Vagina (tissue), 2 donors: ENCODE measurements at places on chromosomes 16 and 17.

DNA sequence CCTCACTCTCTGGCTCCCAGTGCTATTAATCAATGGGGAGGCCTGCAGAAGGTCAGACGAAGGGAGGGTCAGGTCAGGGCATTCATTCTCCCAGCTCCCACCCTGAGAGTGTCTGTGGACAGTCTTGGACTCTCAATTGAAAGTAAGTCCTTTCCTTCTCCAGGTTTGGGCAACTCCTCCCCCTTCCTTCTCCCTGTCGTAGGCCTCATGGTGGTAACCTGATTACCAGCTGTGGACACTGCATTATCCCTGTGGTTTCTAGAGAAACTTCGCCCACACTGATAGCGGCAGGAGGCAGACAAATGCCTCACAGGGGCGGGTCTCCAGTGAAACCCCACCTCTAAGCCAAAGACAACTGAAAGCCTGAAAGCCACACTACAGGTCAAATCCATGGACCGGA is 57.7 kb upstream of the SLC25A19 start:
- no peak for DNase-seq

DNA sequence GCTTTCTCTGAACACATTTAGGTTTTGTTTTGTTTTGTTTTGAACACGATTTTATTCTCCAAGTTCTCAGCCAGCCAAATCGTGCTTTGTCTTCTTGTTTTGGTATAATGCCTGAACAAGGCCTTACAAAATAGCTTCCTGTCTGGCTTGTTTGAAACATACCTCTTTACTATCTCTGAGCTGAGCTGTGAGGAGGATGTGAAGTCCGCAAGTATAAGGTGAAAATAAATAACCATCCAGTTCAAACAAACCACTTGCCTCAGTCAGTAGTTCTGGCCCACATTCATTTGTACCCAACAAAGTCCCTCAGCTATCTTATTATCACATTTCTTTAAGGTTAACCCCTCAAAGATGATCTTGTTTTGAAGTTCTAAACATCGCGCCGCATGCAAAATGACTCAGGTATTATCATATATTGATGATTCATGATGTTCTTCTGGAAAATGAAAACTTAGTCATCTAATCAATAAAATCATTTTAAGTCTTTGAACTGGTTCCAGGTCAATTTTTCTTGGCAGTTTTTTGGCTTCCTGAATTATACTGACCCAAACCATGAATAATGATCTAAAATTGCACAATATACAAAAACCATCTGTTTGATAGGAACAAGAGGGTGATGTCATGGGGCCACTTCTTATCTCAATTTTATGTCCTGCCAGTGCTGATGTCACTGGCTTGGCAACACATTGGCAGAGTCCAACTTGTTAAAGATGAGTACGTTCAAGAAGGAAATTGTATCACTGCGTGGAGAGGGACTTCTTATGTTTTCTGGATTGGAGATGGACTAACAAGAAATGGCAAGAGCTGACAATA is 694.3 kb downstream of the KCNJ2 start:
- DNase-seq, result no peak

GRCh38 chr17:3683054-3683511 is 12.9 kb downstream of the P2RX5 start:
- no peak for DNase-seq

DNA sequence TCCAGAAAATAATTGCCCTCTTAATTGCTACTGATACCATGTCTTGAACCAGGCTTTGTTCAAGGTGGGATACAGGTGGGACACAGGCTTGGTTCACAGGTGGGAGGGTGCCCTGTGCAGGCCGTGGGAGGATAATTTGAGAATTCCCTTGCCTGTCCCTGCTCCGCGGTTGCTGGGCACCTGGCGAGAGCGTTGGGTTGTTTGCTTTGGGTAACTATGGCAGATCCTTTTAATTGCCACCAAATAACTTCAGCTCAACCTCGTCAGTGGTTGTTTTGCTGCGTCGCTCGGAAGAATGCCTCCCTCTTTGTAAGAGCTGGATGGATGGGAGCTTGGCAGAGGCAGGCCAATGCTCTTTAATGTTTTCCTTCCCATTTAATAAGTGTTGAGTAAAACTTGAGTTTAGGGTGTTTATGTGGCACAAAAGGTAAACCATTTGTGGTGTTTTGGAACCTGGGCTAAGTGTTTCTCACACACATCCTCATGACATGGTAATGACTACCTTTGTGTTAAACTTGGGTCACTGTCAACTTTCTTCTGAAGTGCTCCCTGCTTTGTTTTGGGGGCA is 202.5 kb downstream of the MSI2 start:
- no peak for DNase-seq

GRCh38 chr17:80349751-80350150 is 65.2 kb upstream of the ENDOV start:
- no peak for DNase-seq

GRCh38 chr17:57657211-57657610 is 87.9 kb downstream of the CCDC182 start:
- no peak for DNase-seq

GRCh38 chr16:57413733-57414132 is 9.2 kb downstream of the CCL17 start:
- no peak for DNase-seq

DNA sequence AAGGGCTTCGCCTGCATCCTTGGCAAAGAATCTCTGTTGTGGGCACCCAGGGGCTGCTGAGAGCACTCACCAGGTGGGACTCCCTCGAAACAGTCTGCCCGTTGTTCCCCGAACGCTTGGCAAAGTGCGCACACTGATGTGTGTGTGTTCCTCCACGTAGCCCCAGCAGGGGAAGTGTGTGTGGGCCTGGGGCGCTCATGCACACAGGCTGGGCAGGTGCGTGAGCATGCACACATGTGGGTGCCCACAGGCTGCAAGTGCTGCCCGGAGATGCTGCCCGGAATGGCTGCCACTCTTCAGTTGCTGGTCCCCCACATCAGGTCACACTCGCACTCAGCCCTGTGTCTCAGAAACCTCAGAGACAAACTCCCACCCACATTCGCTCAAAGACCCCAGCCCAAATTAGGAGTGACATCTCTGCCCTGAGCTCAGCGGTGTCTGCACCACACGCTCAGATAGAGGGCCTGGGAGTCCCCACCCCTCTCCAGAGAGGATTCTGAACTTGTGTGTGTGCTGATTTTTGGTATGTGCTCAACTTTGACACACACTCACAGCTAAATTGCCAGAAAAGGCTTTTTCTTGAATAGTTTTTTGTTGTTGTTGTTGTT is 119.4 kb downstream of the MGAT5B start:
- DNase-seq, result no peak

GRCh38 chr17:58377093-58377601 is 25.1 kb upstream of the SUPT4H1 start:
- no peak for DNase-seq

DNA sequence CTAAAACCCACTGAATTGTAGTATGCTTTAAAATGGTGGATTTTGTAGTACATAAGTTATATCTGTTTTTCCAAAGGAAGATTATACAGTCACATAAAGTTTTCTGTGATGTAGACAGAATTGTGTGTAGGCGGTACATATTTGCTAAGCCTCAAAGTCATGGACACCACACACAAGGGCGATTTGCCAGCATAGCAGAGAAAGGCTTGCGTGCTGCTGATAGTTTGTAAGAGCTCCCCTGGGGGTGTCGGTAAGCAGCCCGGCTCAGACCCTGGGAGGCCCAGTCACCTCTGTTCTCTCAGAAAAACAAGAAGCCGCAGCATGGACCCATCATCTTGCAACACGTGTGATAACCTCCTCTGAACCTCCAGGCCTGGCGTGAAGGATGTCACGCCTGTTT is 38.3 kb upstream of the AKTIP start:
- no peak for DNase-seq

GRCh38 chr17:29458066-29458465 is 67.9 kb downstream of the TAOK1 start:
- no peak for DNase-seq

DNA sequence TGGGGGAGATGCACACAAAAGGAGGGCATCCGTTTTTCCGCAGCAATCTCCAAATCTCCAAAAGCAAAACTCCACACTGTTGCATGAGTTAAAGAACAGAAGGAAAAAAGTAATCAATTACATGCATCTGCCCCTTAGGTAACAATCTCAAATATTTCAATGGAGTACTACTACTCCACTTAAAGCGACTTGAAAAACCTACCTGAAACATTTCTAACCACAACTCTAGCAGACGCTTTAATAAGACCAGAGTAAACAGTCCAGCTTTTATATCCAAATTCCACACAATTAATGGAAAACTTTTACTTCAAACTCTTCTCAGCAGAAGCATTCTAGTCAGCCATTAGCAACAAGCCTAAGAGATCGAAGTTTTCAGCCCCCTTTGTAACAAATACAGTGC is 29.9 kb downstream of the AP1G1 start:
- DNase-seq, result no peak

DNA sequence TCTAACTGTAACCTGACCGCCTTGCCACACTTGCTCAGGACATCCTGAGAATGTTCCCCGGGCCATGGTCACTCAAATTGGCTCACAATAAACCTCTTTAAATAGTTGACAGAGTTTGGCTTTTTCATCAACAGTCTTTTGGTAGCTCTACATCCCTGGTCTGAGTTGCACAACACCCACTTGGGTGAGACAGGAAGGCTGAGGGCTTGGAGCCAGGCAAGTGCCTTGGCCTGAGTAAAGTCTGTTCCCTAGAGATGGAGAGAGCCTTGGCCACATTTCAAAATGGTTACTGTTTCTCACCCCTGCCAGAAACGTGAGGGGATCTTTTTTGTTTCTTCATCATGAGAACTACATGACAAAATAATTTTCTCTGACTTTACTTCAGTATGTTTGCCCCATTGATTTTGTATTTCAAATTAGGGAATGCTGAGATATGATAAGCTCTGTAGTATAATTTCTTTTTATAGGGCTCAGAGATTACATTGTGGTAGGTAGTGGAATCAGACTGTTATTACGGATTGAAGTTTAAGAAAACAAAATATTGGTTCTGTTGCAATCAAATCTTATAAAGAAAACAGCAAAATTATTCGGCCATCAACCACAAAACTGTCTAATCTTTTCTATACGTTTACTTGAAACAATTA is 53.9 kb upstream of the NETO2 start:
- DNase-seq, result no peak

DNA sequence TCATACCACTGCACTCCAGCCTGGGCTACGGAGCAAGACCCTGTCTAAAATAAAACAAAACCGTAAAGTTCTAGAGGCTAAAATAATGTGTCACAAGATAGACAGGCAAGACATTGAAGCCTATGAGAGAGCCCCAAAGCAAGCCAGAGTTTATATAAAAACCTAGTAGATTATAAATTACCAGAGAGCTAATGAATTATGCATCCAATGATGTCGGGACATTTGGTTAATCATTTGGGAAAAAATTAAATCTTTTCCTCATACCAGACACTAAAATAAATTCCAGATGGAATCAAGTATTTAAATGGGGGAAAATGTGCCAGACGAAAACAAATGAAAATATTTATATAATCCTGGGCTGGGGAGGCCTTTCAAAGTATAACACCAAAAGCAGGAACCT is 24.2 kb downstream of the CCDC40 start:
- DNase-seq, result no peak

- DNase-seq, result no peak
Measured at GRCh38 chr17:9932491-9932890, 27.4 kb upstream of the RCVRN start.

DNA sequence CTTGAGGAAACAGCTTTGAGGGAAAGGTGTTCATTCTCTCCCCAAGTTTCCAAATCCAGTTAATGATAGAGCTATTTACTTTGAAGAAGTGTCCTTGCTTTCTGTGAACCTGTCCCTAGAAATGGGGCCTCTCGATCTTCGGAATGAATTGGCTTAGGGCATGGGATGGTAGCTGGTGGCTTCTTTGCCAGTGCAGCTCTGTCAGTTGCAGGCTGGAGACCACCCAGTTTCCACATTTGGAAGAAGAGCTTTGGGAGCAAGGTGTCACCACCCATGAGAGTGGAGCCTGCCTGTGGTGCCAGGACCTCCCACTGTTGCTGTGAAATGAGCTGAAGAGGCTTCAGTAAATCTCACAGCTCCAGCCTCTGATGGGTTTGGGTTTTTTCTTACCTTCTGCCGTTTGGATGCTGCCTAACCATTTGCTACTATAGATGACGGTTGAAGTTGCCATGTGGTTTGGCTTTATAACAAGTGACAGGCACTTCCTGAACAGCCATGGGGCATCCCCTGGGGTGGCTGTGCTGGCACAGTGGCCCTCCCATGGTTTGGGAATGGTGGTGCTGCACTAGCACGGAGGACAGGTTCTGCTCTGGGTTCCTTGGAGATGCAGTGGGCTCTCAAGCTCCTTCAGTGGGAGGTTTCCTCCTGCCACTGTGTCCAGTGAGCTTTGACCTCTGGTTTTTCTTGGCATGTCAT is 19.5 kb upstream of the SLC5A10 start:
- DNase-seq, result no peak
